ENCODE measurements at places on chromosomes 3 and 15.

- no peak for DNase-seq
These were observed 391.8 kb downstream of the ZPLD1 start for GRCh38 chr3:102826636-102827035.

DNA sequence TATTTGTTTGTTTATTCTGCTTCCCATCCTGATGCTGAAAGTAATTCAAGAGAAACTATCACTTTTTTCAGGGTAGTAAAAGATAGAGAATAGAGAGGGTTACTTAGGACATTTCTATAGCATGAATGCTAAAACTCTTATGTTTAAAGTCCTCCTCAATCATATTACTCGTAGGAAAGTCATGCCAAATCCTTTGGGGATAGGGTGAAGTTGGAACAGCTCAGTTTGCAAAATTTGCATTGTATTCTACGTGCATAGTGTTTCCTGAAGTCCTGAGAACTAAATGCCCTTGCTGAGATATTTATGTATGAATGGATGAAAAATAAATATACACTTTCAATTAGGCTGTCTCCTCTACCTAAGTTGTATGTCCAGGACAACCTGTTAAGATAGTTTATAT, 14.6 kb downstream of the PLSCR5 start:
- no peak for DNase-seq

DNA sequence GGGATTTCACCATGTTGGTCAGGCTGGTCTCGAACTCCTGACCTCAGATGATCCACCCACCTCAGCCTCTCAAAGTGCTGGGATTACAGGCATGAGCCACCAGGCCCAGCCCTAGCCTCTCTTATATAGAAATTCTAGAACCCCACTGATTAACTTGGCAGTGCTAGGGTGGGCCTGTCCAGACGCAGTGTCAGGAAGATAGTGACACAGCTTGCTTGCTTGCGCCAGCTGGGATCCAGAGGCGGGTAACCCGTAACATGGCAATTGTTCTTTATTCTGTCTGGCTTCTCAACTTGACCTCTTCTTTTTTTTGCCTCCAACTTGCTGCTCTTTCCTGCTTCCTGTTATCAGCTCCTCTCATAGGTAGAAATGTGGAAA, 16.2 kb downstream of the CEP19 start:
- no peak for DNase-seq

DNA sequence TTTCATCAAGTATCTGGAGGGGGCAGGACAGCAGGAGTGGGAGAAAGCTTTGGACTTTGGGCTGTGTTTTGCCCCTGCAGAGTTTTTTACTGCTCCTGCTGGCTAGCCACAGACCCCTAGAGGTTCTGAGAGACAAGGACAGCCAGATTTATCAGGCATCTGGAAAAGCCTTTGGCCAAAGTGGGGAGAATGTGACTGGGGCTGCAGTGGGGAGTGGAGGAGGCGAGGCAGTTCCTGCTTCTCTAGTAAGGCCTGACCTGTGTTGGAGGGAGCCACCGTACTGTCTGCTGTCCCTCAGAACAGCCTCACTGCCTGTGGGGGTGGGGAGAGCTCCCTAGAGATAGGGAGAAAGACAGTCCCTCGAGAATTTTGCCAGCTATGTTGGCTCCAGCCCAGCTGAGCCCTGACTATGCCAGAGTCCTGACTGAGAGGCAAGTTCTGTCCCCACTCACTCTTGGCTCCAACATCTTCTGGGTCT, 2.2 kb downstream of the ALPK3 start:
- DNase-seq: no peak

GRCh38 chr3:184078851-184079250, 18.0 kb upstream of the HTR3E start:
- no peak for DNase-seq

GRCh38 chr15:88648357-88649214, 9.8 kb downstream of the ISG20 start:
- DNase-seq: no peak

DNA sequence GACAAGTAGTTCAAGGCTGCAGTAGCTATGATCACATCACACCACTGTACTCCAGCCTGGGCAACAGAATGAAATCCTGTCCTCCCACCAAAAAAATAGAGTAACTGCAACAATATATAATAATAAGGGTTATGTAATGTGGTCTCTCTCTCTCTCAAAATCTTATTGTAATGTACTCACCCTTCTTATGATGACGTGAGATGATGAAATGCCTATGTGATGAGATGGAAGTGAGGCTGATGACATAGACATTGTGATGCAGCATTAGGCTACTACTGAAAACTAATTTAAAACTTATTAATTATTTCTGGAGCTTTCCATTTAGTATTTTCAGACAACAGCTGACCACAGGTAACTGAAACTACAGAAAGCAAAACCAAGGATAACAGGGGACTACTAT, 27.4 kb downstream of the TASOR start:
- DNase-seq: no peak

GRCh38 chr3:13042127-13042701, 31.0 kb downstream of the IQSEC1 start:
- DNase-seq: no peak

DNA sequence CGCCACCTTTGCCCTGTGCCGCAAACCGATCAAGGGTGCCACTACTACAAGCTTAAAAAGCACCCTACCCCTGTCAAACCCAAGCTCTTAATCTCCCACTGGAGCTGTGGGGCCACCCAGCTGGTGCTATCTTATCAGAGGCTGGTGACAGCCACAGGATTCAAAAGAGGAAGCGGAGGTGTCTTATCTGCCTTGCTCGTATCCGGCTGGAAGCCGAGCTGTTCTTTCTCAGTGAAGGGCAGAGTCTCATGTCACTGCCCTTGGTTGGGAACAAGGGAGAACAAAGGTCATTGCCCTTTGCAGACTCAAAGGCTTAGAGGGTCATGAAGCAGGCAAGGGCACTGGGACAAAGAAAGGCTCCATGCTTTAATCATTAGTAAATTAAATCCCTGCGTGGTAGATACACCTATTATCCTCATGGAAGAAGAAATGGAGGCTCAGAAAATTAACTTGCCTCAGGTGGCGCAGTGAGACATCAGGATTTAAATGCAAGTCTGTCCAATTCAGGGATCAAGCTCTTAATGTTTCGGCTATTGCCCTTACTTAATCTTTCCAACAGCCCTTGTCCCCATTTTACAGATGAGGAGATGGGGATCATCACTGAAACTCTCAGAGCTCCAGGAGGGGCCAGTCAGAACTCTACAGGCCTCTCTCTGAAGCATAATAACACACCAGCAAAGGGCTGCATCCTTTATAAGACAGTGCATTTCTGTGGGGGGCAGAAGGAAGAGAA, 360.0 kb upstream of the PROK2 start:
- no peak for DNase-seq

Data from stimulated activated CD8-positive, alpha-beta memory T cell treated with anti-CD3 and anti-CD28 coated beads, Interleukin-2, amount 100 ng/mL, for 1 hour (primary cell).